ENCODE measurements at places on chromosomes 5 and 9. TPM values are rescaled to one million over a fixed set of nuclear protein-coding genes. Genes with fewer than 3 reads are reported as not detected.

GRCh38 chr5:135828782-135829127, 5.7 kb upstream of the SLC25A48 start:
- no peak for DNase-seq
- H3K27me3 ChIP-seq, result no peaks in the 10 kb centered on the region
- H3K36me3 ChIP-seq, result no peaks in the 10 kb centered on the region
- H3K4me1 ChIP-seq, result no peaks in the 10 kb centered on the region
- H3K27ac ChIP-seq, result no peak overlapping the region

GRCh38 chr9:106953174-106953573, 90.2 kb downstream of the ZNF462 start:
- peaks cover 5% of the 10 kb centered on the region for H3K4me1 ChIP-seq
- no peak overlapping the region for H3K27ac ChIP-seq
- no peaks in the 10 kb centered on the region for H3K36me3 ChIP-seq
- H3K4me3 ChIP-seq, result no peak overlapping the region
- no peaks in the 10 kb centered on the region for H3K27me3 ChIP-seq
- no peak for DNase-seq

- H3K4me1 ChIP-seq, result no peaks in the 10 kb centered on the region
- H3K4me3 ChIP-seq, result no peak overlapping the region
- no peaks in the 10 kb centered on the region for H3K36me3 ChIP-seq
- DNase-seq, result peak; percentile 26
- H3K27me3 ChIP-seq, result no peaks in the 10 kb centered on the region
Measured at GRCh38 chr5:118060833-118061232, 927.5 kb downstream of the DTWD2 start.

DNA sequence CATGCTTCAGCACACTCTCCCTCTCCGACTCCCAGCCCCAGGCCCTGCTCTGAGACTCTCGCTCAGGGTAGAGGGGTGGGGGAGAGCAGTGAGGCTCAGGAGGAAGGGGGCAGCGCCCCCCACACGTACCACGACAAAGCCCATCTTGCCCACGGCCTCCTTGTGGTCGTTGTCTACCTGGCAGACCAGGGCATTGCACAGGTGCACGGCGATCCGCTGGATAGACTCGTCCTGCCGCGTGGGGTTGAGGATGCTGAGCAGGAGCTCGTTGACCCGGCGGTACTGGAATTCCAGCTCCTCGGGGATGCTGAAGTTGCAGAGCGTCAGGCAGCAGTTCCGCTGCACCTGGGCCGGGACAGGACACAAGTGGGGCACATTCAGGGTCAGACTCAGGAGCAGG, 18.5 kb upstream of the ZDHHC12 start:
- no peaks in the 10 kb centered on the region for H3K4me1 ChIP-seq
- H3K4me3 ChIP-seq, result no peak overlapping the region
- DNase-seq, result no peak
- no peak overlapping the region for H3K27ac ChIP-seq
- H3K36me3 ChIP-seq, result no peaks in the 10 kb centered on the region

DNA sequence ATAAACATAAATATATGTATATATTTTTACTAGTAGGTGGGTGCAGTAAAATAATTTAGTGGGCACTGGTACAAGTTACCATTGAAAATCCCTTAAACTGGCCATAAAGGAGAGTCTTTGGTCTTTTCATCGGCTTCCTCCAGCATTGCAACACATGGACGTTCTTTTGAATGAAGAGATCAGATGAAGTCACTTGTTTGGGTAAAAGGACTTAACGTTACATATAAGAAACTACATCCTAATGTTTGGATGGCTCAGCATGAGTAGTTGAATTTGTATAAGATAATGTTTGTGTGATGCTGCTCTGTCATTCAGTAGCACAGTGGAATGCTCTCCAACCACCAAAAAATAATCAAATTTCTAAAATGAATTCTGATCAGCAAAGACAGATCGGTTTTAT, 31.6 kb downstream of the AFAP1L1 start:
- H3K4me1 ChIP-seq, result no peaks in the 10 kb centered on the region
- DNase-seq, result no peak
- H3K4me3 ChIP-seq, result no peak overlapping the region
- no peak overlapping the region for H3K27ac ChIP-seq

DNA sequence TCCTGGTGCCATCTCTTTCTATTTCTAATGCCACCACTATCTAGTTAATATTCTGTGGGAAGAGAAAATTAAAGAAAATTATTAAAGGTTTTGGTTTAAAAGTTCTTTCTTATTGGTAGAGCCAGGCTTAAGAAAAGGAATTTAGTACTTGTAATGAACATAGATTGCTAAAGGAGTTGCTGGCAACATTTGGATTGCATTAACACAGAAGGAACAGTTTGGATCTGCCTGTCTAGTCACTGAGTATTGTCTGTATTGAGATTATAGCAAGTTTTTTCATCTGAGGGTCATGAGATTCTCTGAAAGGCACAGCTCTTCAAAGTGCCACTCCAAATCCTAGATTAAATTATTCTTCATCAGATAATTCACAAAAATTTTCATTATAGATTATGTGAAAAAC, 32.0 kb downstream of the FSD1L start:
- H3K4me3 ChIP-seq, result no peak overlapping the region
- no peak overlapping the region for H3K27ac ChIP-seq
- no peaks in the 10 kb centered on the region for H3K4me1 ChIP-seq
- DNase-seq, result no peak
- no peaks in the 10 kb centered on the region for H3K27me3 ChIP-seq
- H3K36me3 ChIP-seq, result no peaks in the 10 kb centered on the region

DNA sequence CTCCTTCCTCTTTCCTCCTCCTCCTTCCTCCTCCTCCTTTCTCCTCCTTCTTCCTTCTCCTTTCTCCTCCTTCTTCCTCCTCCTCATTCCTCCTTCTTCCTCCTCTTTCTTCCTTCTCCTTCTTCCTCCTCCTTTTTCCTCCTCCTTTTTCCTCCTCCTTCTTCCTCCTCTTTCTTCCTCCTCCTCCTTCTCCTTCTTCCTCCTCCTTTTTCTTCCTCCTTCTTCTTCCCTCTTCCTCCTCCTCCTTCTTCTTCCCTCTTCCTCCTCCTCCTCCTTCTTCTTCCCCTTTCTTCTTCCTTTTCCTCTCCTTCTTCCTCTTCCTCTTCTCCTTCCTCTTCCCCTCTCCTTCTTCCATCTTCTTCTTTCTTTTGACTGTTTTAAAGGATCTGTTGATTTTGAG, 538.8 kb downstream of the TMEM38B start:
- H3K27me3 ChIP-seq, result peaks cover 14% of the 10 kb centered on the region
- no peak for DNase-seq
- no peak overlapping the region for H3K27ac ChIP-seq
- no peak overlapping the region for H3K4me3 ChIP-seq
- H3K4me1 ChIP-seq, result no peaks in the 10 kb centered on the region
- H3K36me3 ChIP-seq, result no peaks in the 10 kb centered on the region

DNA sequence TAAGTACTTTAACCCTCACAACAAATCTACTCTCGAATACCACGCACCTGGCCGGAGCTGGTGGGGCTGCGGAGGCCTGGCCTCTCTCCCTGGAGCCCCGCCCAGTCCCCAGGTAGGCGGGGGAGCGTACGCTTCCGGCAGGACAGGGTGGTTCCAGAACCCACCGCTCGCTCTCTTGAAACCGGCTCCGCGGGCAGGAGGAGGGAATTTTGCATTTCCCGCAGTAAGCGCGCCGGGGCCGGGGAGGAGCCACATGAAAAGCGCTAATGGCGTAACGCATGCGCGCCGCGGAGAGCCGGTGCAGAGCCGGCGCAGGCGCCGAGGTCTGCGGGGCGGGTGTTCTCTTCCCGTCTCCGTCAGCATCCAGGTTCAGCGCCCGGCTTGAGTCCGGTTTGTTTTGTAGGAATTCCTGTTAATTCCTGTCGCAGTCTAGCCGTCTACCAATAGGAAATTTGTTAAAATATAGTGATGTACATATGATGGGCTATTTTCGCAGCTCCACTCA, 20.8 kb downstream of the CAVIN4 start:
- peaks cover 12% of the 10 kb centered on the region for H3K4me1 ChIP-seq
- H3K36me3 ChIP-seq, result no peaks in the 10 kb centered on the region
- peak overlapping the region; percentile 41 for H3K4me3 ChIP-seq
- H3K27me3 ChIP-seq, result no peaks in the 10 kb centered on the region

DNA sequence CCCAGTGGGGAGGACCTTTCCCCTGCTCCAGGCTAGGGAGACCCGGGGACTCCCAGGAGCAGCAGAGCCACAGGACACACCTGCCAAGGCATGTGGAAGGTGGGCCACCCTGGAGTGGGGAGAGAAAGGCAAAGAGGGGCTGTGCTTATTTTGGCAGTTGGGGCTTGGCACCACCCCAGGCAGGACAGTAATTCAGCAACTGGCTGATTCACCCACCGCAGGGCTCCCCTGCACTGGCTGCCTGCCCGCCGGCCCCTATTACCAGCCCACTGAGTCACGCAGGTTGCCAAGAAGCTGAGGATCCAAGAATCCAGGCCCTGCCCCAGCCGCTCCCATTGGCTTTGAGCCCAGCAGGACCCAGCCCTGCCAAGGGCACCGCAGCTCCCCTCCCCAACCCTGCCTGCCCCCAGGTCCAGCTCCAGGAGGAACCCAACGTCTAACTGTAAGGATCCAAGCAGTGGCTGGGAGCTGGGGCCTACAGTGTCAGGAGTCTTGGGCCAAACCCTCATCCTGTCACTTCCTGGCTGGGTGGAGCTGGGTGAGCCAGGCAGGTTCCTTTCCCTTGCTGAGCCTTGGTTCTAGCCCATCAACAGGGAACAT, 14.2 kb upstream of the RALGDS start:
- peaks cover 42% of the 10 kb centered on the region for H3K4me1 ChIP-seq
- peak; percentile 90 for DNase-seq
- H3K4me3 ChIP-seq, result no peak overlapping the region

UBAP2 gene
- total RNA-seq, result 51.3 TPM

Data from HCT116 (cell line).